ENCODE measurements at places on chromosomes 1 and 21. TPM values are rescaled to one million over a fixed set of nuclear protein-coding genes. Genes with fewer than 3 reads are reported as not detected.
A peak's percentile ranks its signal among the peaks of the same experiment; 100 is the strongest.

MRTO4 gene
- 95.0 TPM for total RNA-seq

DNA sequence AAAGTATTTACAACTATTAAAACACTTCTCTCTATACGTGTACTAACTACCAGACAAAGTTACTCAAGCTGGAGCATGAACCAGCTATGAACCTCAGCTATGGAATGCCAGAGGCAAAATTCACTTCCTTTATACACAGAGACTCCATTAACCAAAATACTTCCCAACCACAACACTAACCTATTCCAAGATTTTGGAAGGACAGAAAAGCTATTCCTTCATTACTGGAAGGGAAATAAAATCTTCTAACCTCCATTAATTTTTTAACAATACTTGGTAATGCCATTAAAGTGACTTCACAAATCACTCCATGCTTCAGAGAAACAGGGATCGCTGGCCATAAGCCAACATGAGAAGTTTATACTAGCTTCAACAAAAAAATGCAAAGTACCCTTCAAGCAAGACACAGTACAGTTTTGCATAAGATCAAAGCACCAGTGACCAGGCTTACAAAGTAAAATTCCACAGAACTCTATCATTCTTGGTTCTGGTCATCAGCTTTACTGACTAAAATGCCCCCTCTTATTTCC is 58.0 kb downstream of the PUM1 start:
- peak overlapping the region; percentile 43 for H3K27ac ChIP-seq
- no peak overlapping the region for H3K4me3 ChIP-seq
- peaks cover 53% of the 10 kb centered on the region for H3K36me3 ChIP-seq
- peaks cover 70% of the 10 kb centered on the region for H3K4me1 ChIP-seq

- H3K27ac ChIP-seq, result no peak overlapping the region
- peak; percentile 49 for DNase-seq
- H3K27me3 ChIP-seq, result no peaks in the 10 kb centered on the region
- no peaks in the 10 kb centered on the region for H3K36me3 ChIP-seq
- no peaks in the 10 kb centered on the region for H3K4me1 ChIP-seq
Observed at GRCh38 chr1:11364170-11364569, 91.2 kb downstream of the UBIAD1 start.

GRCh38 chr1:42469727-42470126 is 6.6 kb downstream of the CCDC30 start:
- no peak for DNase-seq
- peaks cover 2% of the 10 kb centered on the region for H3K27me3 ChIP-seq
- H3K36me3 ChIP-seq, result no peaks in the 10 kb centered on the region
- H3K27ac ChIP-seq, result no peak overlapping the region
- no peak overlapping the region for H3K4me3 ChIP-seq

FAM43B gene
- total RNA-seq, result not detected

DPYD gene
- 7.1 TPM for total RNA-seq

Data from activated CD4-positive, alpha-beta T cell treated with anti-CD3 and anti-CD28 coated beads for 36 hours (primary cell).